Activated CD4-positive, alpha-beta T cell treated with anti-CD3 and anti-CD28 coated beads, Interleukin-2, amount 50 U/mL, for 48 hours (primary cell): ENCODE measurements at places on chromosomes 7 and 10.

- peak; percentile 1 for DNase-seq
Measured at GRCh38 chr7:157437519-157438061, 100.8 kb downstream of the DNAJB6 start.

DNA sequence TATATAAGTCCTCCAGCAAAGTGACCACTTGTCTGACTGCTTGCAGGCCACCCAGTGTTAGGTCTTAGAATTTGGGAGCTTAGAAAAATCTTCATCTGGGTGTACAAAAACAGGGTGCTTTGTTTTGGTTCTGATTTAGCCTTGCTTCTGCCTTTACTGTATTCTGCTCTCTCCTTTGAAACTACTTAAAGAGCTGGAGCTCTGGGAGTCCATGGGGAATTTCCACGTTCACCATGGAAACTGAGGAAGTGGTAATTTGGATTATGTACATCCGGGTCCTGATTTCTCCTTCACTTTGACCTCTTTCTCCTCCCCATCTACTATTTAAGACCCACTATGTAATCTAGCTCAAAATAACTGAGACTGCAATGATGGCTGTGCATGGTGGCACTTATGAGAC, 103.0 kb downstream of the JAZF1 start:
- DNase-seq, result no peak

DNA sequence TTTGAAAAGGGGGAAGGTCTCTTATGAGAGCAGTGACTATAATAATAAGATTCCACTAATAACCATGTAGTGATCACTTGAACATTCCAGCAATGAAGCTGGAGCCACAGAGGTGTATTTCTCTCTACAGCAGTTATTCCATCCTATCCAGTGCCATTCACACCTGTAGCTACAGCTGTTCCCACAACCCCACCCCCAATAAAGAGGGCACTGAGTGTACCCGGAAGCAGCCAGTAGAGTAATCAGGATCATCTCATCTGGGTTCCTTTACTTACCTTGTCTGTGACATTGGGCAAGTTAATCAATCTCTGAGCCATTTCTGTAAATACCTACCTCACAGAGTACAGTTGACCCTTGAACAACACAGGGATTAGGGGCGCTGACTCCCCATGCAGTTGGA, 188.7 kb downstream of the KIAA1217 start:
- no peak for DNase-seq

DNA sequence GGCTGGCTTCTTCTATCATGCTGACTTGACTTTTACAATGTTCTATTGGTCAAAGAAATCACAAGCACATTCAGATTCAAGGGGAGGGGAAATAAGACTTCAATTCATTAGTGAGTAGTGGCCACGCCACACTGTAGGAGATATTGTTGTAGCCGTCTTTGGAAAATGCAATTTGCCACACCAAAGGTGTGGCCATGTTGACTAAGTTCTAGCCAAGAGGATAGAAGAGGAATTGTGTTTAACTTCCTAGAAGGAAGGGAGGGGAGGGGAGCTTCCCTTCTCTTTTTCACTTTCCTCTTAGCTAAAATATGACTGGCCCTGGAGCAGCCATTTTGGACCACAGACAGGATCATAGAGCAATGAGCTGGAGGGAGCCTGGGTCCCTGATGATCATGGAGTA, 3.4 kb upstream of the PRKAR2B start:
- no peak for DNase-seq

DNA sequence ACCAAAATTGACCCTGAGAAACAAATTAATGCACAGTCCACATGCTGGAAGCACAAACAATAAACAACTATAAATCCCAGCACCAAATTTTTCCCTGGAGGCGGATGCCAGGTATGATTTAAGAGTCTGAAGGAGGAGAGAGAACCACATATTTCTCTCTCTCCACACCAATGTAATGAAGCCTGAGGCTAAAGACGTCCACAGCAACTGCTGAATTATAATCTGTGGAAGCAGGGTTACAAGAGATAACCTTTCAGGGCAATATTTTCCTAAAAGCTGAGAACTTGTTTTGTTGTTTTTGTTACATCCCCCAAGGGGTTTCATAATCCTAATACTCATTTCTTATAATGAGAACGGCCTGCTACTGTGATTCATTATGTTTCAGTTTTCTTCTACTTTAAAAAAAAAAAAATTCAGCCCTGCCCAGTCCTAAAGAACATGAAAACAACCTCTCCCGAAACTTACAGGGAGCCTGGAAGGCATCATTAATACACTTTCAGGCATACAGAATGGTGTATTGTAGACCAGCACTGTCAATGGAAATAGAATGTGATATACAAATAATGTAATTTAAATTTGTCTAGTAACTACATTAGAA, 48.5 kb upstream of the ABLIM1 start:
- DNase-seq, result no peak

- DNase-seq, result no peak
Measured at GRCh38 chr7:130189343-130189742, 15.9 kb downstream of the TMEM209 start.

- no peak for DNase-seq
Measured at GRCh38 chr7:76326646-76327233, 24.3 kb downstream of the HSPB1 start.

GRCh38 chr10:101829561-101830315, 11.5 kb upstream of the OGA start:
- peak; percentile 58 for DNase-seq

- no peak for DNase-seq
Measured at GRCh38 chr7:139857791-139858190, 28.7 kb downstream of the TBXAS1 start.

GRCh38 chr7:32774541-32774951, 117.0 kb downstream of the KBTBD2 start:
- DNase-seq, result no peak

DNA sequence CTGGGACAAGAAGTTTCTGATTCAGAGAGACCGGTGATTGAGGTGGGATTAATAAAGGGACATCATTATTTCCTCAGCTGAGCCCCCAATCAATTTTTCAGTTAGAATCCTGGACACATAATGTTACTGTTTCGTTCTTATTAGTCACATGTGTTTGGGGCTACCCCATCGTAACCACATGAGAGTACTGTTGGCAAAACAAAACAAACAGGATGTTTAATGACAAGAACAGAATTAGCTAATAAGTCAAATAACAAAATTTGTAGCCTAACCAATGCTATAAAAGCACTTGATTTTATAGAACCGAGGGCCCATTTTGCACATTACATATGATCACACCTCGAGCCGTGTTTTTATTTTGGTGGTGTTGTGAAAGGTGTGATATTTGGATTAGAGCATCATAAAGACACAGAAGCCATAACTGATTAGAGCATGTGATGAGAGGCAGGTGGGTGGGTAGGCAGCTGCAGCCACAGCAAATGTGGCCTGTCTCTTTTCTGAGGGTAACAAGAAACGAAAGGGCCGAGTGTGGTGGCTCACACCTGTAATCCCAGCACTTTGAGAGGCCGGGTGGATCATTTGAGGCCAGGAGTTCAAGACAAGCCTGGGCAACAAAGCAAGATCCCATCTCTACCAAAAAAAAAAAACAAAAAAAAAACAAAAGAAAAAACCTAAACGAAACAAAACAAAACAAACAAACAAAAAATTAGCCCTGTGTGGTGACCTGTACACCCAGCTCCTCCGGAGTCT, 1.8 kb upstream of the VWC2 start:
- DNase-seq, result no peak

DNA sequence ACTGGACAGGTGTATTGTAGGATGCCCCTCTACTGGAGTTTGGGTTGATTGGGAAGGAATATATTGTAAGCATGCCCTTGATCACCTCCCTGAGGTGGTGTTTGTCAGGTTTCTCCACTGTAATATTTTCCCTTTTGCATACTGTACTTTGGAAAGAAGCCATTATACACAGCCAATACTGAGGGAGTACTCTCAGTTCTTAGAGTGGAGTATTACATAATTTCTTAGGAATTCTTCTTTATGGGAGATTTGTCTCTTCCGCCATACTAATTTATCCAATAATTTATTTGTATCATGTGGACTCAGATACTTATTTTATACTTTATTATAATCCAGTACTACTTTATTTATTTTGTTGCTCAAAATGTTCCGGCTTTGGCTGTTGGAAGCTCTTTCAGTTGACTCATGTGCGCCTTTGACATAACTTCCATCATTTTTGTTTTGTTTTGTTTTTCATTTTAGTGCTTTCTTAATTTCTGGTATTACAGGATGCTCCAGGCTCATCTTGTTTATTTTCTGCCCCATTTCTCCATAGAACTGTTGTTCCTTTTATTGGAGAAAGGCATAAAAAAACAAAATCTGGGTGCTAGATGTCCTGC, 29.7 kb downstream of the MKLN1 start:
- DNase-seq, result no peak

GRCh38 chr10:126670895-126671261, 385 bp upstream of the C10orf90 start:
- no peak for DNase-seq

DNA sequence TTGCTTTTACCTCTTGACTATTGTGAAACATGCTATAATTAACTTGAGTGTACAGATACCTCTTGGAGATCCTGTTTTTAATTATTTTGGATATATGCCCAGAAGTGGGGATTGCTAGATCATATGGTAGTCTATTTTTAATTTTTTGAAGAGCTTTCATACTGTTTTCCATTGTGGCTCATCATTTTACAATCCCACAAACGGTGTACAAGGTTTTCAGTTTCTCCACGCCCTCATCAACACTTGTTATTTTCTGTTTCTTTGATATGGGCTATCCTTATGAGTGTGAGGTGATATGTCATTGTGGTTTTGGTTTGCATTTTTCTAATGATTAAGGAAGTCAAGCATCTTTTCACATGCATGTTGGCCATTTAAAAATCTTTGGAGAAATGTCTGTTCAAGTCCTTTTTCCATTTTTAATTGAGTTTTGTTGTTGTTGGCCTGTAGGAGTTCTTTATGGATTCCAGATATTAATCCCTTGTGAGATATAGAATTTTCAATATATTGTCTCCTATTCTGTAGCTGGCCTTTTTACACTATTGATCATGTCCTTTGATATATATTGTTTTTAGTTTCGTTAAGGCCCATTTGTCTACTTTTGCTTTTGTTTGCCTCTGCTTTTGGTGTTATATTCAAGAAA, 7.5 kb downstream of the AGK start:
- DNase-seq, result no peak

GRCh38 chr7:128692623-128693270, 20.7 kb downstream of the GARIN1A start:
- DNase-seq, result no peak

GRCh38 chr7:7820939-7821338, 102.5 kb upstream of the RPA3 start:
- no peak for DNase-seq

- DNase-seq, result no peak
Measured at GRCh38 chr7:42127232-42127622, 109.8 kb downstream of the GLI3 start.

GRCh38 chr10:62735464-62736167, 68.9 kb upstream of the ADO start:
- DNase-seq, result no peak

GRCh38 chr10:71740069-71740653, 20.6 kb upstream of the C10orf105 start:
- DNase-seq, result no peak

- peak; percentile 42 for DNase-seq
Measured at GRCh38 chr10:24723386-24723787, 300 bp downstream of the ARHGAP21 start.

DNA sequence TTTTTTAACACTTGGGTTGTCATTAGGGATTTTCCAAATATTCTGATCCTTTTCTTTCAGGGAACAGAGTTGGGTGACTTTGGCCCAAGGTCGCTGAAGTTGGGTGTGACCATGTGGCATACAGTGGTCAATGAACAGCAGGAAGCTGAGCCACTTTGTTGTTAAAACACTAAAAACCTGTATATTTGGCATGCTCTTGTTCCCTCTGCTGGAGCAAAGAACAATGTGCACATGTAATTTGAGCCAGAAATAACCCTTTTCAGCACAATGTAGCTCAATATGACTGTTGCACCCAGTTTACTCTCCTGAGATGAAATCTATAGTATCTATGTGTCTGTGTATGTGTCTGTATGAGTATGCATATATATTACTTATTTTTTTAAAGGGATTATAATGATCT, 74.9 kb downstream of the ADCYAP1R1 start:
- DNase-seq, result no peak

DNA sequence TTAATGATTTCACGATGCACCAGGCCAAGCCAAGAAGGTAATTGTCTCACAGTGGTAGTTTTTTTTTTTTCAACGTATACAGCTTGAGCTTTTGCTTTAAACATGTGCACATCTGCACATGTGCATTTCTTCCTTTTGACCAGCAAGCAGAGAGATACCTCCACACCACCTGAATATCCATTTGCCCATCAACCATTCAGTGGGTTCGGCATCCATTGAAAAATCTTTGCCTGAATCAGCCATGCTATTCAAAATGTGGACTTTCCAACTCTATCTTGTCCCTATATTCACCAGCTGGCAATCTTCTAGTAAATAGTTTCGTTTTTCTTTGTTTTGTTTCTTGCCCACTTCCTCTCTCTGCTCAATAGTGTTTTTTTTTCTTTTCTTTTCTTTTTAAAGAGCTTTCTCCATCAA, 7.7 kb upstream of the TRA2A start:
- DNase-seq, result no peak

DNA sequence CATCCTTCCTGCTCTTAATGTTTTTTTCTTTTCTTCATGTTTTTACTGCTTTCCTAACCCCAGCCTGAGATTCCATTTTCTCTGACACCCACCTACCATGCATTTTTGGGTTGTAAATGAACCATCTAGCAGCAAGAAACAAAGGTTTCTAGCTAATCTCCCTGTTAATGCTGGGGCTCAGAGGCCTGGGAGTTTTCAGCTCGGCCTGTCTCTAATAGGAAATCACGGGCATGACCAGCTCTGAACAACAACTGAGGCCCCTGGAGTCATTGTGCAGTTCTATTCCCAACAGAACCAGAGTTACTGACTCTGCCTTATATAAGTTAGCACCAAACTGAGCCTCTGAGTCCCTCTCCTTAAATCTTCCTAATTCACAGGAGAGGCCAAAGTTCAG, 134.8 kb downstream of the CFAP58 start:
- DNase-seq, result no peak

GRCh38 chr7:127844707-127845331, 186.4 kb downstream of the LRRC4 start:
- DNase-seq, result no peak

DNA sequence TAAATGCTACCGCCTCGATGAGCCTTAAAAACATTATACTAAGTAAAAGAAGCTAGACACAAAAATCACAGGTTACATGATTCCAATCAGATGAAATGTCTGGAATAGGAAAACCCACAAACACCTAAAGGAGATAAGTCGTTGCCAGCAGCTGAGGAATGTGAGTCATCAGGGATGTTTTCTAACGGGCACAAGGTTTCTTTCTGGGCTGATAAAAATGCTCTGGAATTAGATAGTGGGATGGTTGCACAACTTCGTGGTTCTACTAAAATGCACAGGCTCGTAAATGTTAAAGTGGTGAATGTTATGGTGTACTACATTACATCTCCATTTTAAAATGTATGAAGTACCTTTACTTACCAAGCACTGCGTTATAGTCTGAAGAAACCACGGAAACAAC, 9.7 kb downstream of the ABLIM1 start:
- DNase-seq, result no peak

- no peak for DNase-seq
Measured at GRCh38 chr7:47549397-47549796, 32.5 kb downstream of the TNS3 start.
